ENCODE measurements at places on chromosomes 4 and X. TPM values are rescaled to one million over a fixed set of nuclear protein-coding genes. Genes with fewer than 3 reads are reported as not detected.

DNA sequence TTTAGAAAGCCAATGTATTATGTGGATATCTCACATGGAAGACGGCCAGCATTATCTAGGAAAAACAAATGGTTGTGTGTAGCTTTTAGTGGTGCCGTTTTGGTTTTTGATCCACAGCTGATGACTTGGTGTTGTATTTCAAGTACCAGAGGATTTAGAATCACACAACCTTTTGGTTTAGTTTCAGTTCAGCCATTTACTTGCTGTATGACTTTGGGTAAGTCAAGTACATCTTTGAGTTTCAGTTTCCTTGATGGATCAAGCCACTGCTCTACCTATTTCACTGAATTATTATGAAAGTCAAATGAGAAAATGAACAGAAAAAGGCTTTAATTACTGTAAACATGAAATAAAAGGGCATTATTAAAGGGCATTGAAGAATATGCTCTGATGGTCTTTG, 205.6 kb downstream of the ZIC3 start:
- DNase-seq = no peak

GRCh38 chrX:34653811-34654210, 3.3 kb downstream of the TMEM47 start:
- no peak for DNase-seq

GRCh38 chr4:56708146-56708545, 27.1 kb upstream of the HOPX start:
- peak; percentile 18 for DNase-seq

DNA sequence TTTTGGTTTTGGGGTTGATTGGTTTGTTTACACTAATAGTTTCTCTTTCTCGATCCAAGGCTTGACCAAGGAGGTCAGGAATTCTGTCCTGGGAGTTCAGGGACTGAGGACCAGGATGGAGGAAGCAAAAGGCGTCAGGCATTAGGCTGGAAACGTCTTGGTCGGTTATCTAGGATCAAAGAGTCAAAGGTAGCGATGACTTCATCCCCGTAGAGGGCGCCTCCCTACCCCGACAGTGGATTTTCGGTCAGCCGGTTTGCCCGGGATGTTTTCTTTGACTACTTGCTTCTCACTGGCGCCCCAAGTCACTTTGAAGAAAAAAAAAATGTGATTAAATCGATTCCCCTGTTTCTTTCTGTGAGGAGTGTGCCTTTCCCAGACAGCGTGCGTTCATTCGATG, 980 bp upstream of the FHDC1 start:
- DNase-seq = no peak

KIF4A gene
- 7.2 TPM for total RNA-seq

- no peak for DNase-seq
Measured at GRCh38 chrX:129737916-129738315, 863 bp upstream of the XPNPEP2 start.

Measured in urinary bladder (tissue), 4 donors.